CD4-positive, alpha-beta memory T cell (primary cell): ENCODE measurements at places on chromosomes 1 and 21. TPM values are rescaled to one million over a fixed set of nuclear protein-coding genes. Genes with fewer than 3 reads are reported as not detected.

- no peaks in the 10 kb centered on the region for H3K36me3 ChIP-seq
- DNase-seq, result no peak
- no peak overlapping the region for H3K27ac ChIP-seq
These were observed 81.0 kb upstream of the AKT3 start for GRCh38 chr1:243930822-243931671.

GRCh38 chr1:119613769-119614720 lies 34.0 kb downstream of the ZNF697 start:
- H3K4me3 ChIP-seq, result no peak overlapping the region
- peak; percentile 16 for DNase-seq
- H3K36me3 ChIP-seq, result no peaks in the 10 kb centered on the region
- H3K27me3 ChIP-seq, result no peaks in the 10 kb centered on the region

The TMEM125 gene
- not detected for polyA plus RNA-seq

The S100A7A gene
- not detected for polyA plus RNA-seq

The ACTA1 gene
- polyA plus RNA-seq, result not detected

DNA sequence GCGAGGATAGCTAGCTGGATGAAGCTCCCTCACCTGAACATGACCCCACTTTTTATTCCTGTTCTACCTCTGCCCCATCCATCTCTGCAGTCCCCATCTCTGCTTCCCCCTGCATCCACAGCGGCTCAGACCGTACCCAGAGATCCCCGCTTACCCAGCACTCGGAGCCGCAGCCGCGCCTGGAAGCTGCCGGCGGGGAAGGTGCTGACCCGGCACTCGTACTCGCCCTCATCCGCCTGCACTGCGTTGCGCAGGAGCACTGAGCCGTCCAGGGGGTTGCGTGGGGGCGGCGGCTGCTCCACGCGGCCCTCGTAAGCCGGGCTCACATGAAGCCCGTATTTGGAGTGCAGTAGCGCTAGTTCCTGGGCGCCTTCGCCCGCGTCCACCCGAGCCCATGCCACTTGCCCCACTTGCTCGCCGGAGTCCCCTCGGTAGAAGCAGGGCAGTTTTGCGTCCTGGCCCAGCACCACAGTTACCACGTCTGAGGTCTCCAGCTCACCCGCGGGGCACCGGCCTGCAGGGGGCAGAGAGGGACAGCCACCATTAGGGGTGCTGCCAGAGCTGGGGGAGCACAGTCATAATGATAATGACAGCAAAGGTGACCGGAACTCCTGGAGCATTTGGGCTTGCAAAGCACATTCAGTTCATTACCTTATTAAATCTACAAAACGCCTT lies 9.8 kb downstream of the NECTIN4 start:
- no peak for DNase-seq
- H3K4me3 ChIP-seq, result no peak overlapping the region
- H3K27me3 ChIP-seq, result no peaks in the 10 kb centered on the region
- no peaks in the 10 kb centered on the region for H3K4me1 ChIP-seq
- H3K27ac ChIP-seq, result no peak overlapping the region
- no peaks in the 10 kb centered on the region for H3K36me3 ChIP-seq

The ERICH3 gene
- not detected for polyA plus RNA-seq

DNA sequence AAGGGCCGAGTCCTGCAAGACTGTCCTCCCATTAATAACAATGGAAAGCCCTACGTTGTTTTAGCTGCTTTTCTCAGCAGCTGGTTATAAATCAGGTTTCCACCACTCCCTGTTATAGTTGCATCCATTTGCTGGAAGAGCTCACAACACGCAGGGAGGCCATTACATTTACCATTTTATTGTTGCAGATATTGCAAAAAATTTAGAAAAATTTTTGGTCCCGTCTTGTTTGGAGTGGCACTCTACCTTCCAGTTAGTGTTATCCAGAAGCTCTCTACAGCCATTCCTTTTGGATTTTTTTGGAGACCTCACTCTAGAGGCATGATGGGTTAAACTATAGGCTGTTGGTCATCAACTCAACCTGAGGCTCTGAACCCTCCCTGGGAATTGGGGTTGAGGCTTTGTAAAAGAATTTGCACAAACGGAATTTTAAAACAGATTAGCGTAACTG lies 1532.1 kb upstream of the TPTE start:
- no peaks in the 10 kb centered on the region for H3K27me3 ChIP-seq
- H3K27ac ChIP-seq, result no peak overlapping the region
- no peaks in the 10 kb centered on the region for H3K36me3 ChIP-seq
- DNase-seq, result no peak
- no peak overlapping the region for H3K4me3 ChIP-seq
- no peaks in the 10 kb centered on the region for H3K4me1 ChIP-seq

DNA sequence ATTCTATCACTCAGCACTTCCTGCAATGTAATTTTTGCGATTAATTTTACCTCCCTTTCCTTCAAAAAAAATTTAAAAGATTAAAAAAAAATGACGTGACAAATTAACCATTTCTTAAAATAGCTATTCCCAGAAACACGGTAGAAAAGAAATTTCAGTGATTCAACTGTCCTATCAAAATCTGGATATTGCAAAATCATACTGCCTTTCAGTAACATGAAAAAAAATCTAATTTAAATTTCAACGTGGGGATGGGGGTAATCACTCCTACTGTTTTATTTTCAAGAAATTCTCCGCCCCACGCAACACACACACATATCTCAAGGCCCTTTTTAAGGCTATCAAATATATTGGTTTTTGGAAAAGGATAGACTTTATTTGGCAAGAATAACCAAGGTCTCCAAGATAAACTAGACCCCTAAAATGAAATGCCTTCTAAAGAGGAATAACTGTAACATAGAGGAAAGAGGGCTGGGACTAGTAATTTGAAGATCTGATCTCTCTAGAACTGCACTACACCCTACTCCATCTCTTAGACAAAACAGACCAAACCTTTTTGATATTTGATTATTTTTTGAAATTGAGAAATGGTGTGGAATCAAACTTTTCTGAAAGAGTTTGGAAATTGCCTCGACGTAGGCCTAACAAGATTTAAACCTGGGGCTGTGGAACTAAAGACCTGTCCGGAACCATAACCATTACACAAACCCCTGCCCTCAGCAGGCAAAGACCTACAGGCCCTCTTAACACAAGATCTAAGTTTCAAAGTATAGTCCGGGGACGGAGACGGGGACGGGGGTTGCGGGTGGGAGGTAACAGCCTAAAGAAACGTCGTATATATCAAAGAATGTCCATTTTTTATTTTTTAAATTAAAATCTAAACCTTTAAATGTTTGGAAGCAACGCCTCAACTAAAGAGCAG lies 941 bp downstream of the ARNT start:
- DNase-seq, result peak; percentile 11
- peaks cover 25% of the 10 kb centered on the region for H3K4me1 ChIP-seq
- no peaks in the 10 kb centered on the region for H3K36me3 ChIP-seq
- H3K4me3 ChIP-seq, result peak overlapping the region; percentile 60
- peak overlapping the region; percentile 81 for H3K27ac ChIP-seq

GRCh38 chr1:43547538-43548072 lies 16.9 kb downstream of the PTPRF start:
- H3K36me3 ChIP-seq, result no peaks in the 10 kb centered on the region
- no peak overlapping the region for H3K4me3 ChIP-seq
- DNase-seq, result no peak

The DIO1 gene
- not detected for polyA plus RNA-seq

DNA sequence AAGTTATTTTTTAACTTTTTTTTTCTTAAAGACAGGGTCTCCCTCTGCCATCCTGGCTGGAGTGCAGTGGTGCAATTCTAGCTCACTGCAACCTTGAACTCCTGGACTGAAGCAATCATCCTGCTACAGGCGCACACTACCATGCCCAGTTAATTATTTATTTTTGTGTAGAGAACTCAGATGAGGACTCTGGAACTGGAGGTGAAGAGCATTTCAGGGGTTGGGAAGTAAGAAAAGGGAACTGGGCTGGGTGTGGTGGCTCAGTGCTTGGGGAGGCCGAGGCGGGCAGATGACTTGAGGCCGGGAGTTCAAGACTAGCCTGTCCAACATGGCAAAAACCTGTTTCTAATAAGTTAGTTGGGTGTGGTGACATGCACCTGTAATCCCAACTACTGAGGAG lies 28.9 kb downstream of the SLC35F3 start:
- H3K27ac ChIP-seq, result no peak overlapping the region
- no peaks in the 10 kb centered on the region for H3K4me1 ChIP-seq
- no peaks in the 10 kb centered on the region for H3K27me3 ChIP-seq
- no peaks in the 10 kb centered on the region for H3K36me3 ChIP-seq

- peaks cover 6% of the 10 kb centered on the region for H3K4me1 ChIP-seq
- H3K36me3 ChIP-seq, result no peaks in the 10 kb centered on the region
- no peak overlapping the region for H3K4me3 ChIP-seq
- no peaks in the 10 kb centered on the region for H3K27me3 ChIP-seq
These were observed 84.7 kb downstream of the LRRC8D start for GRCh38 chr1:89905395-89906058.

DNA sequence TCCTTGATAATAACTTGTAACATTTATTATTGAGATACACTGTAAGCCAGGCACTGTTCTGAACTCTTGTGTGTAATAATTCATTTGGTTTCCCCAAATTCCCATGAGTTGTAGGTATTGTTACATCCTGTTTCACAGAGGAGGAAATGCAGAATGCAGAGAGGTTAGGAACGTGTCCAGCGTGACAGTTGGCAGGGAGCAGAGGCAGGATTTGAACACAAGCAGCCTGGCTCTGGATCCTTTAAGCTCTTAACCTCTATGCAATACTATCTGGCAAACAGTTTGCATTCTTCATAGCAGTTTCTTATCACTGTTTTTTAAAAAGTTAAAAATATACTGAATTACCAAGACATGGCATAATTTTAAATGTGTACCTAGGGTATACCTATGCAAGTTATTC lies 30.5 kb downstream of the EEIG2 start:
- no peak for DNase-seq
- no peak overlapping the region for H3K4me3 ChIP-seq
